ENCODE measurements at places on chromosomes 1 and 21.
A peak's percentile ranks its signal among the peaks of the same experiment; 100 is the strongest.

GRCh38 chr1:14015917-14016316, 315.9 kb downstream of the PRDM2 start:
- no peak for DNase-seq

- DNase-seq = no peak
These were observed 82.4 kb upstream of the GPR88 start for GRCh38 chr1:100455478-100456072.

DNA sequence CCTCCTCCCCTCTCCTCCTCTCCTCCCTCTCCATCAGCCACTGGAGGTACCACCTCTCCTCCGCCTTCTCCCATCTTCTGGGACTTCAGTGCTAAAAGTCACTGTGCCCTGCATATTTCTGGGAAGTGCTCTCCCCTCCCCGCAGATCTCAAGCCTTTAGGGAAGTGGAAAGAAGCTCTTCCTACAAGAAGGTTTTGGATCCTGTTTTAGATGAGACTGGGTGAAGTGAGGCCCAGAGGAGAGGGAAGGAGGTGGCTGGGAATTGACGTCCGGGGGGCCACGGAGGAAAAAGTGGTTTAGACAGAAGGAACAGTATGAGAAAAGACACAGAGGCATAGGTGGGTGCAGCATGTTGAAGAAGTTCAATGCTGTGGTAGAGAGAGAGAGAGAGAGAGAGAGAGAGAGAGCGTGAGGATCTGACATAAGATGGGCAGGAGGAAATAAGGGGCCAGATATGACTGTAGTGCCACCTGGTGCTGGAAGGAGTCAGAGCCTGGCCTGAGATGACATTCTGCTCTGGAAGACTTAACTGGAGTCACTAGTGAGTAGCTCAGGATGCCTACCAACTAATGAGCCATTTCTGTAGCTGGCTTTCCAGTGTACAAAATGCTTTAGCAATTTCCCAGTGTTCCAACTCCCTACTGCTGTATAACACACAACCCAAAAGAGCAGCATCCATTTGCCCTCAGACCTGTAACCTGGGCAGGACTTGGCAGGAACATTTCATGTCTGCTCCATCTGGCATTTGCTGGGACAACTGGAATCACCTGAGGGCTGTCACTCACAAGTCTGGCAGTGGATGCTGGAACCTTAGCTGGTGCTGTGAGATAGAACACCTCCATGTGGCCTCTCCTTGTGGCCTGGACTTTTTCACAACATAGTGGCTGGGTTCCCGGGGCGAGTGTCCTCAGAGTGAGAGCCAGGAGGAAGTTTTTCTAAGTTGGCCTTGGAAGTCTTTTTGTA, 16.6 kb upstream of the ZSCAN20 start:
- no peak for DNase-seq

DNA sequence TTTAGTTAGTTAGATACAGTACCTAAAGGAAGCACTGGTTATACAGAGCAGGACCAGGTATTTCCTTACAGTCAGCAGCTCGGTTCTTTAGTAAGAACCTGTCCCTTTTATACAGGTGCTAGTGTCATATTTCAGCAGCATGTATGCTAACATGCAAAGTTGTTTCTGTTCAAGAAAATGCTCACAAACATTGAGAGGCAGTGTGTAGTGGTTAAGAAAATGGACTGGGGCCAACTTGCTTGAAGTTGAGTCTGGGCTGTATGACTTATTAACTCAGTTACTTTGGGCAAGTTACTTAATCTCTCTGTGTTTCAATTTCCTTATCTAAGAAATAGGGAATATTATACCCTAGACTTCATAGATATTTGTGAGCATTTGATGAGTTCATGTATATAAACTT, 31.1 kb downstream of the AK4 start:
- no peak for DNase-seq

DNA sequence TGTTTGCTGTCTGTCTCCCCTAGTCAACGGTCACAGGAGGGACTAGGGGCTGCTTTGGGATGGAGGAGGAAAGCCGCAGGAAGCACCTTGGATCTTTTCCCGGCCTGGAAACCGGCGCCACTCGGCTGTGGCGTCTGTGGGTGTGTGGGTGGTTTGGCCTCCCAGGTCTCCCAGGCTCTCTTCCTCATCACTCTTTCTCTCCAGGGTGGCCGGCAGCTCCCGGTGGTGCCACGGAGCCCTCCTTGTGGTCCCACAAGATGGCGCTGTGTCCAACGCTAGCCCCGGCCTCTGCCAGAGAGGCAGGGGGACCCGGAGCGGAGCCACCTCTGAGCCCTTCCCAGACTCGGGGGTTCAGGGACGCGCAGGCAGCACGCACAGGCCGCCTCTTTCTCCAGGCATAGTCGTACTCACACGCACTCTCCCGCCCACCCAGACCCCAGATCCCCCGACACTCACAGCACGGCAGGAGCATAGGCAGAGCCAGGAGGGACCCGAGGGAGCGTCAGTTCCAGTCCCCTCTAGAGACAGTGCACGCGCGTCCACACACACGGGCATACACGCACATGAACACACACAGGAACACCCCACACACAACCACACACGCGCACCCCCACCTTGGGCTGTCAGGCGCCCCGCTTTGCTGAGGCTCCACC, 31.2 kb downstream of the CDCP2 start:
- DNase-seq = peak; percentile 39

DNA sequence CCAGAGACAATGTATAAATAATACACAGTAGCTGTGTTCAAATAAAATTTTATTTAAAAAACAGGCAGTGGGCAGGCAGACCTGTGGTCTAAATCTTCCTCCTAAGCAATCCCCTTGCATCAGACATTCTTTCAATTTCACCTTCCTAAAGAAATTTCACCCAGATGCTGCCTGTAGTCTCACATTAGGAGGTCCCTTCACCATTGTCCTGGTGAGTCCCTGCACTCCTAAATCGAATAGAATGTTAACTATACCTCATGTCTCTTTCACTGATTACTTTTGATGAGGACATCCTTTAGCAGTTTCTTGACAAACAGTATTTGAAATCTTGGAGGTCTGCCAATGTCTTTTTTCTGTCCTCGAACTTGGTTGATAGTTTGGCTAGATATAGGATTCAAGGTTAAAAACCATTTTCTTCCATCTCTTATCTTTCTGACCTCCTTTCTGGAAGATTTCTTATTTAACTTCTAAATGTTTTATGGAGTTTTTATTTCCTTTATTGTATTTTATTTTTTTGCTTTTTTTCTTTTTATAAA, 77.5 kb downstream of the LPGAT1 start:
- no peak for DNase-seq

Measured in NCI-H748 treated with DMSO at 0.1 percent for 48 hours (cell line).